ENCODE measurements at places on chromosomes 13 and 19. TPM values are rescaled to one million over a fixed set of nuclear protein-coding genes. Genes with fewer than 3 reads are reported as not detected.

Gene ERFL
- 0.11 TPM for total RNA-seq

Gene ZNF536
- total RNA-seq: not detected

Gene NLRP9
- total RNA-seq: not detected

Gene RASAL3
- total RNA-seq: not detected

Gene UNC13A
- under 0.01 TPM for total RNA-seq

Gene LYPD3
- 0.26 TPM for total RNA-seq

Gene CACNA1A
- 9.1 TPM for total RNA-seq

Gene ZNF576
- 7.1 TPM for total RNA-seq

Gene MLLT1
- total RNA-seq: 26.4 TPM

Gene SIAH3
- not detected for total RNA-seq

Gene LILRB4
- not detected for total RNA-seq
